ENCODE measurements at places on chromosomes 6 and 20.

DNA sequence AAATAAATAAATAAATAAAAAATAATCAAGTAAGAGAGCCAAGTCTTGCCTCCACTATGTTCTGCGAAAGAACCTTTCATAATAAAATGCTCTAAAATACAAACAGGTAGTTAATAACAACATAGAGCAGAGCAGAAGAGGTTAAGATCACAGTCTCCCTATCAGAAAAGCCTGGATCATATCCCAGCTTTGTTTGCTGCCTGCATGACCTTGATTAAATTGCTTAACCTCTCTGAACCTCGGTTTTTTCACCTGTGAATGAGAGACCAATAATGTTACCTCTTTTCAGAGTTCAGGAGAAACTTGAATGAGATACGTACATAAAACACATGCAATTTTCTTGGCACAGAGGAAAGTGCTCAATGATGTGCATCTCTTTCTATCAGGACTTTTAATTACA is 44.4 kb downstream of the ARHGAP18 start:
- DNase-seq = no peak

GRCh38 chr6:6912817-6913744 is 194.7 kb upstream of the RREB1 start:
- no peak for DNase-seq

GRCh38 chr20:32858189-32858588 is 534 bp upstream of the EFCAB8 start:
- no peak for DNase-seq

- DNase-seq = no peak
Measured at GRCh38 chr6:134599079-134599478, 281.2 kb upstream of the SGK1 start.

GRCh38 chr6:36688063-36688738 is 9.4 kb upstream of the RAB44 start:
- no peak for DNase-seq

- no peak for DNase-seq
Measured at GRCh38 chr20:41599699-41600104, 18.5 kb downstream of the CHD6 start.

GRCh38 chr20:32570401-32571190 is 14.5 kb downstream of the NOL4L start:
- DNase-seq = no peak

GRCh38 chr20:22243067-22243466 is 341.3 kb downstream of the FOXA2 start:
- no peak for DNase-seq

- DNase-seq = no peak
Measured at GRCh38 chr20:47164140-47164539, 192.4 kb downstream of the ZMYND8 start.

GRCh38 chr20:24441661-24442060 is 27.8 kb upstream of the SYNDIG1 start:
- no peak for DNase-seq

DNA sequence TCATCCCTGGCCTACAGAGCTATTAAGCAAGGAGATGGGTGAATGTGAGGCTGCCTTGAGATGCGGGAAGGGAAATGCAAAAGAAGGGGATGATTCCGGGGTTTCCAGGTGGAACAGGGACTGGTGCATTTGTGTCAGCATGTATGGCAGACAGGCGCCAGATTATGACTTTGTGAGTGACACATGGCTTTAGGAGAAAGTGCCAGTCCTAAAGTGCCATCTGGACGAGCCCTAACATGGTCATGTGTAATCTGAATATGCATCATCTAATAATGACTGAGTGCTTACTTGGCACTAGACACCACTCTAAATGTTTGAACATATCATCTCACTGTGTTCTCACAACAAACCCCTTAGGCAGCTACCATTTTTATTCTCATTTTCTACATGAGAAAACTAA is 195.0 kb upstream of the TSHZ2 start:
- no peak for DNase-seq

- DNase-seq = no peak
Measured at GRCh38 chr20:2986466-2986865, 57.0 kb upstream of the GNRH2 start.

DNA sequence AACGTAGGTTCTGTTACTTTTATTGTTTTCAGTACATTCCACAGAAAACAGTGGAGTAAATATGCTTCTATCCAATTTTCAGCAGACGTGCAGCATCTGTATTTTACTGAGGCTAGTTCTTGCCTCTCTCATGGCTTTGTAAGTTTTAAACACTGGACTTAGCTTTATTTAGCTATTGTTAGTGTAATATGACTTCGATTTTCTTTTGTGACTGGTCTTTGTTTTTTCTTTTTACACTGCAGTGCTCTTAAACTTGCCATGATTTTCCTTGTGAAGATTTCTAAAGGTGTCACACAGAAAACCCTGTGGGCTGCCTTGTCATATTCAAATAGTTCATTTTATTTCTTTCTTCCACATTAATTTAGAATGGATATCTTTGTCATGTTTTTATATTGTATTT is 1234.9 kb upstream of the CITED2 start:
- no peak for DNase-seq

- DNase-seq = no peak
Measured at GRCh38 chr6:125957845-125958244, 1.3 kb downstream of the HINT3 start.

DNA sequence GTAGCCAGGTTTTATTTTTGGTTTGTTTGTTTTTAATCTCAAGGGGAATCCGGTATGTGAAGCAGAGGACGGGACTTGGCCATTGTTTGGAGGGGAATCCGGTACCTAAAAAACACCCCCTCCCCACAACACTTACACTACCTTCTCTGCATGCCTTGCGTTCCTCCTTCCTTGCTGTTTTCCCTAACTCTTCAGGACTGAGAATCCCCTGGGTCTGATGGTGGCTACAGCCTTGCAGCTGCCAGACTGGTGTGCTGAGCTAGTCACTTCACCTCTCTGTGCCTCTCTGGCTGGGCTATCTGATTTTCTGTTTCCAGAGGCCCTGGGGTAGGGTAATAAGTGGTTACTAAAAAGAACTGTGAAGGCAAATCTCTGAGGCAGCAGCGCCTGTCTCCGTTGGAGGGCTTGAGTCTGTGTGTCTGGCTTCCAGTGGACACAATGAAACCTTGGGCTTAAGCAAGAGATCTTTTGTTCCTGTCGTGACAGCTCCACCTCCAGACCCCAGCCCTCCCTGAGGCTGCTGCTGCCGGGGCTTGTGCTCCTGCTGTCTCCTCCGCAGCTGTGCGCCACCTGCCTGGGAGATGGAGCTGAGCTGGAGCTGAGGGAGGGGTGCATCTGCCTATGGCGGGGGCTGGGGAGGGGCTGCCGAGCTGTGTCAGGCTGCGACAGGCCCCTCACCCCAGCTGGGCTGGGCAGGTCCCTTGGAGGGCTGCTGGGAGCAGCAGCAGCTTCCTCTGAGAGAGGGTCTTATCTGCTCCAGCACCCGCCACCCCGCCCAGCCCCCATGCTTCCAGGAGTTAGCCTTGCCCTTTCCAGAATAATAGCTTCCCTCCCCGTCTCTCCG is 65.8 kb upstream of the CCDC167 start:
- DNase-seq = no peak

GRCh38 chr6:54493138-54493537 is 184.9 kb downstream of the TINAG start:
- no peak for DNase-seq

DNA sequence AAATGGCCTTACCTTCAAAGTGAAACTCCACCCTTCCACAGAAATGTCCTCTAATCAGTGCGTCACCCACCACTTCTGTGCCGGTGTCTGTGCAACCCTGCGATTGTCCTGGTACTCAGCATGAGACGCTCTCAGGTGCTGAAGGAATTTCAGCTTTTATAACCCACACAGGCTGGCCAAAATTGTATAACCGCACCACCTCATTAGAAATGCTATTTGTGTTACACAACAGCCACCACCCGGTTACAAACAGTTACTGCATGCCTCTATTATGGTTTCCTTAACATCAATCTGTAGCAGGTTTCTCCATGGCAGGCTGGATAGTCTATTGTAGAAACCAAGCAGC is 51.5 kb downstream of the SLC23A2 start:
- no peak for DNase-seq

GRCh38 chr6:37103169-37104039 is 66.5 kb upstream of the PIM1 start:
- no peak for DNase-seq

GRCh38 chr6:104159045-104159618 is 700.6 kb downstream of the HACE1 start:
- no peak for DNase-seq

DNA sequence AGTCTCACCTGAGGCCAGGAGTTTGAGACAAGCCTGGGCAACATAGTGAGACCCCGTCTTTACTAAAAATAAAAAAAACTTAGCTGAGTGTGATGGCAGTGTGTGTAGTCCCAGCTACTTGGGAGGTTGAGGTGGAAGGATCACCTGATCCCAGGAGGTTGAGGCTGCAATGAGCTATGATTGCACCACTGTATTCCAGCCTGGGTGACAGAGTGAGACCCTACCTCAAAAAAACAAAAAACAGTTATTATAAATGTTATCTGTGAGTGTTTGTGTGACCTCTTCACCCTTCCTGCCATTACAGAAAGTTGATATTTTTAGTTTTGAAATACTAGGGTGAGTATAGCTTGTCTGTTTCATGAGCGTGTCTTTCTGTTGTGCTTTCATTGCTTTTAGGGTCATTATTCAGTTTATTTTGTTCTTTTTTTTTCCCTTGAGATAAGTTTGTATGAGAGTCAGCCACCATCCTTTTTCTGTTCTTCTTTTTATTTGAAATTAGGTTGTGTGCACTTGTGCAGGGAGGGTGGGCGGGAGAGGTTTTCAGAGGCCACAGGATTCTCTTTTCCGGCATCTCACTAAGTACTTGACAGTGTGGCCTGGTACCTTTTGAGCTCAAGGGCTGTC is 26.2 kb downstream of the CDYL start:
- no peak for DNase-seq

DNA sequence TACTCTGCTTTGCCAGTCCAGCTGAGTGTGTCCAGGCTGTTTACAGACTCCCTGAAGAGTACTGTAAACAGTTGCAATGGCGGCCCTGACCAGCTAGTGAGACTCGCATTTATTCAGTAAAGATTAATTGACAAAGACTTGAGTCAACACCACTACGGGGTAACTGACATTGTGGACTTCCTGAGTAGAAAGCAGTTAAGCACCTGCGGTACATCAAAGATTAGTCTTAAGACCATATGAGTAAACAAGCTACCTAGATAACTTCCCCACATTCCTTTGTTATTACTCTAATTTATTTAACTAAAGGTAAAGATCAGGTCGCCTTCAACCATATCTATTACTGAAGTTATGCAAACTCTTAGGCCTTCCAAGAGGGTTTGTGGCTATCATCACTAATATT is 12.6 kb downstream of the VPS52 start:
- DNase-seq = no peak

GRCh38 chr6:10429638-10430427 is 15.0 kb upstream of the TFAP2A start:
- no peak for DNase-seq

DNA sequence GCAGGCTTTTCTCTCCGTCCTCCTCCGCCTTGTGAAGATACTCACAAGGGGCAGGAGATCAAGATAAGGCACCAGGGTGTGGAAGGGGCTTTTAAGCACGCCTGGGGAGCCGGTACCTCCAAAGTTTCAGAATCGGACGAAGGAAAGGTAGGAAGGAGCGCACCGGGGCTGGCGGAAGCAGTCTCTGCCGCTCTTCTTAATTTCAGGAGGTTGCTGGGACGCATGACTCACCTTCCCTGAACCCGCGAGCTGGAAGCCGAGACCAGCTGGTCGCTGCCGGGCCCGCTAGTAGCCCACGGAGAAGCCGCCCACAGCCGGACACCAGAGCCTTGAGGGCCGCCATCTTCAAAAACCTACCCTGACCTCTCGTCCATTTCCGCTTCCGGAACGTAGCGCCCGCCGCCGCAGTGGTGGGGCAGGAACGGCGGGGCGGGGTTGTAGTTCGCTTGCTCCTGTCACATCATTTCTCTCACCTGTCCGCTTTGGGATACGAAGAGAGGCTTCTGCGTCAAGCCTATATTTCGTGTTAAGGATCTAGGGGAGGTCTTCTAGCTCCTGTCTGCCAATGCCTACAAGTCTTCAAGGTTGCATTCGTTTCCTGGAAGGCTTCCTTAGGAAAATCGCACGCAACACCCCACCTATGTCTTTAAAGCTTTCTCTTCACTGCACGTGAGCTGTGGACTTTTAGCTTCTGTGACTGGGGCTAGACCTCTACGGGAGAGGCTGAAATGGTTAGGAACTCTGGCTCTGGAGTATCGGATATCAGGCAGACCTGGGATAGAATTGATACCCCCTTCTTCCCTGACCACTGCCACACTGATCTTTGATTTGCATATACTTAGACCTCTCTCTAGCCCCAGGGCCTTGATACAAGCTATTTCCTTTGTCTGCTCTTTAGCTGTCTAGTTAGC is at the start of gene MRPS18A:
MRPS18A (minus strand) TSS at position 355 of the 911 bp plus-strand sequence; CDS start at position 343, 12 bp downstream.
- DNase-seq = peak; percentile 52

- no peak for DNase-seq
Measured at GRCh38 chr20:20317621-20318364, 50.1 kb upstream of the INSM1 start.

- no peak for DNase-seq
Measured at GRCh38 chr6:166721576-166721975, 94.5 kb upstream of the RPS6KA2 start.

GRCh38 chr6:162119341-162119740 is 608.2 kb downstream of the PRKN start:
- DNase-seq = no peak

DNA sequence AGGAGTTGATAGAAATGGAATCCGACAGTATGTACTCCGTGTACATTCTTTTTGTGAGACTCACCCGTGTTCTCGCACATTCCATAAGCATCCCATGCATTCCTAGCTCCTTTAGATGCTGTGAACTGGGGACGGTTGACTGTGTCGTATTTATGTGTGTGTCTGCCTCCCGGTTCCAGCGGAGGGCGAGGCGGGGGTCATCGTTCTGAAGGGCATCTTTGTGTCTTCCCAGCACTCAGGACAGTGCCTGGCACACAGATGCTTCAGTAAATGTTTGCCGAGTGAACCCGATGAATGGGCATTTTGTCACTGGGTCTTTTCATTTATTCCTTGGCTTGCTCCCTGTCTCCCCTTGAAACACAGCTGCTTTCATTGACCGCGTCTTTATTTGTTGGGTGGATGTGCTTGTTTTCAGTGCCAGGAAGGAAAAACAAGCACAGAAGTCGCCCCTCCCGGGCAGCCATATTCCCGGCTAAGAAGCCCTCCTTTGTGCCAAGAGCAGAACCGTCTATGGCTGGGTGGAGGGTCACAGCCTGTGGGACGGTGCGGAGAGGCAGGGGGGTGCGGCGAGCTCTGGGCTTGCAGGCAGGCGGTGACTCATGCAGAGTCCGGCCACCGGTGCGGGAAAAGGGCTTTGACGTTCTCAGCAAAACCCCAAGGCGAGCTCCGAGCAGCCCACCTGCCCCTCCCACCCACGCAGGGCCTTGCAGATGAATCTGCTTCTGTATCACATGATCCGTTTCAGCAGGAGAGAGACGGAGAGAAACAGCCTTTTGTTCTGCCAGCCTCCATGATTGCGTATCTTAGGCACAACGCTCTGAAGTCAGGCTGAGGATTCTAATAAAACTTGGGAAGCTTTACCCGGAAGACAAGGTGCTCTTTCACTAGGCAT is 11.2 kb upstream of the PSMG4 start:
- DNase-seq = no peak
